Activated CD4-positive, alpha-beta T cell treated with anti-CD3 and anti-CD28 coated beads, Interleukin-2, amount 50 U/mL, for 4 hours (primary cell): ENCODE measurements at places on chromosomes 5 and 9.

- no peak for DNase-seq
Measured at GRCh38 chr9:77851882-77852595, 179.6 kb downstream of the GNAQ start.

- DNase-seq, result no peak
Measured at GRCh38 chr5:152704286-152704685, 299.2 kb upstream of the NMUR2 start.

DNA sequence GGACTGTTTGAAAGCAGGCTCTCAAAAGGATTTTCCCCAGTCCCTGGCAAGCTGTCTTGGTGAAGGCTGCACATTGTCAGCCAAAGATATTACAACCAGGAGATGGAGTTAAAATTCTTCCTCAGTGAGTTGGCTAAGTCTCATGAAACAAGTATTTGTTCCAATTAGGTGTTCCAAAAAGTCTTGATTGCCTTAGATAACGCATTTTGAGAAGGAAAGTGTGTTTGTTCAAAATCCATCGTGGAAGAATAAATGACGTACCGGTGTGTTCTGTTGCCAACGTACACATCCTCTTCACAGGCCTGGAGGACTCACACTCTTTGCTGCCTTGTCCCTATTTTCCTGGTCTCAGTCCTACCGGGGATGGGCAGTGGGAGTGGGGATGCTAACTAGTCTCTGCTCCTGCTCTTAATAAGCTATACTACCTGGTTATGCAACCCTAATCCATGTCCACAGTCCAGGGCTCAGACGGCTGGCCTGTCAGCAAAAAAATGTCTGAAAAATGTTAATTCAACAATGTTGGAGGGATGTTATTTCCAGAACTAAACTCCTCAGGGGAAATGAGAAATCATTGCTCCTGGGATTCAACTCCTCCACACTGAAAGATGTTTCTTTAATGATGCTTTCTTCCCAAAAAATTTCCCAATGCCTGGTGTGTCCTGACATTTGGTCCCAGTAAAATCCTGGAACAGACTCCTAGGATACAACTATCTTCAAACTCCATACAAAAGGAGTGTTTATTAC is 175.3 kb upstream of the KLF9 start:
- no peak for DNase-seq

DNA sequence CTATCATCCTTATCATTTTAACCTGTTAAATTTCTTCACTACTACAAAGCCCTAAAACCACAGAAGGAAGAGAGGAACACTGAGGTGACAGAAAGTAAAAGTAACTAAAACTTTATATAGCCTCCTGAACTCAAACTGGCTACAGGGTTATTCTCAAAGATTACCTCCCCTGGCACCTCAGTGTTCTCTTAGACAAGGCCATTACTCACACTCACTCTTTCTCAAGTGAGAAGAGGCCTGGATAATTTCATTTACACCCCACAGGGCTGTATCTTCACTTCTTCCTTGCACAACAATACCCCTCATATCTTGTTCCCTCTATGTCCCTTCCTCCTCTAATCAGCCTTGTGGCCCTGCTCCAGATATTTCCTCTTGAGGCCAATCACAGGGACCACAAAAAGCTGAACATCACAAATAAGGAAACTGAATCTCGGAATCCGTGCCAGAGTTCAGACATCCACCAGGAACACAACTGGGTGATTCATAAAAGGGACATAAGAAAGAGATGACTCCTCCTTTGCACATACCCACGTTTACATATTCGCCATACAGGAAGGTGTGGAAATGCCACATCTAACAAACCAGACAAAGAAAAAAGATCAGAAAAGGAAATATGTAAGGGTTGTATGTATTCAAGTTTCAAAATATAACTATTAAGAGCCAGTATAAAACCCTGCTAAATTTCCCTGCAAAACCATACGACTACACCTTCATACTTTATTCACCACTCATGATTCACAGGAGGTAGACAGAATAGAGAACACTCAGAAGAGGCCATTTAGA is 1.7 kb upstream of the KLHL3 start:
- no peak for DNase-seq

GRCh38 chr5:97923496-97923895 is 740.4 kb upstream of the RIOK2 start:
- no peak for DNase-seq

- DNase-seq, result no peak
Measured at GRCh38 chr9:16544842-16545241, 325.6 kb downstream of the BNC2 start.

DNA sequence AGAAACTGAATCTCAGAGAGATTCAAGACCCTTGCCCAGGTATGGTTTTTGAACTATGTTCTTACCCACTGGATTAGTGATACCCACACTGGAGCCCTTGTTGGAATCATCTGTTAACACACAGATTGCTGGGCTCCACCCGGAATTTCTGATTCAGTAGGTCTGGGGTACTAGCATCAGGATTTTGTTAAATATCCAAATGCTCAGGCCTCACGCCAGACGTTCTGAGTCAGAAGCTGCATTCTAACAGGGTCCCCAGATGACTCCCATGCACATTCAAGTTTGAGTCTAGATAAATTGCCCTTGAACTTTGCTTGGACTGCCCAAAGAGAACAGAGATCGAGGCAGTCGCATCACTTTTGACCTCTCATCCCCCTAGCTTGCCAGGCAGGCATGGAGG is 182.0 kb upstream of the WWC1 start:
- no peak for DNase-seq

GRCh38 chr9:125494653-125494915 is 212.4 kb downstream of the MAPKAP1 start:
- DNase-seq, result no peak

DNA sequence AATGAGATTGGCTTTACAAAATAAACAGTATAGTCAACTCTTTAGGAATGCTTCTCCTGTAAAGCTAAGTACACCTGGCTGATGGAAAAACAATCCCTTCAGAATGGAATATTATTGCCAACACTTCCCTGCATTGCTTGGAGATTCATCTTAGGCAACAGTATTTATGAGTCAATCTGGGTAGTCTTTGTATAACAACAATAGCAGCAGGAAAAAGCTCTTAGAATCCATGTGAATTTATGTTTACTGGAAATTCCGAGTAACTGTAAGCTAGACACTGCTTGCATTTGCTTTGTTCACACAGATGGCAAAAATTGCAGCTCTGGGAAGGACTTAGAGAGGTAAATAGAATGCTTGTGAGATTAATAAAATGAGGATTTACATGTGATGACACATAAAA is 101.7 kb upstream of the NTRK2 start:
- no peak for DNase-seq
